Body of pancreas (tissue), 4 donors: ENCODE measurements at places on chromosomes 4 and X. TPM values are rescaled to one million over a fixed set of nuclear protein-coding genes. Genes with fewer than 3 reads are reported as not detected.
A peak's percentile ranks its signal among the peaks of the same experiment; 100 is the strongest.

DNA sequence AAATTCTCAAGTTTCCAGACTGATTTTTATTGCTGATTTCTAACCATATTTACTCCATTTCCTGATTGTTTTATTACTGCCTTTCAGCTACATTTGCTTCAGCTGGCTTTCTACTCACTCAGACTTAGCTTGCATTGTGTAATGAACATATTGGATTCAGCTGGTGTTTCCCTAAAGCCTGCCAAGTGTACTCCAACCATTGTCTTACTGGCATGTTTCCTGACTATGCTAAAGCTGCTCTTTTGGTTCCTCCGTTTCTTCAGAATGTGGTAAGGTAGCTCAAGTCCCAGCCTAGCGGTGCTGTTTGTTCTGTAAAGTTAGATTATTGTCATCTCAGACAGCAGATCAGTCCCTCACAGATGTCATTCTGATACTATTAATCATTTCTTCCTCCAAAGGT lies 53.1 kb upstream of the GLRA2 start:
- DNase-seq, result no peak

Gene TMEM175
- total RNA-seq, result 65.3 TPM

DNA sequence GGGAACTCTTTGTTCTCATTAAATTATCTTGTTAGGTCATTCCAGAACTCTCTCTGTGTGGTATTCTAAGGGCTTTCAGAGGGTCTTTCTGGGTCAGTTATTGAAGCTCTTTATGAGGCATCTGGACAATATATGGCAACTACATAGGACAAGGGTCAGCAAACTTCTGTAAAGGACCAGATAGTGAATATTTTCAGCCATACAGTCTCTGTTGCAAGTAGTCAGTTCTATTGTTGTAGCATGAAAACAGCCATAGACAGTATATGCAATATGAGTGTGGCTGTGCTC lies 35.1 kb downstream of the HADH start:
- no peak for DNase-seq

DNA sequence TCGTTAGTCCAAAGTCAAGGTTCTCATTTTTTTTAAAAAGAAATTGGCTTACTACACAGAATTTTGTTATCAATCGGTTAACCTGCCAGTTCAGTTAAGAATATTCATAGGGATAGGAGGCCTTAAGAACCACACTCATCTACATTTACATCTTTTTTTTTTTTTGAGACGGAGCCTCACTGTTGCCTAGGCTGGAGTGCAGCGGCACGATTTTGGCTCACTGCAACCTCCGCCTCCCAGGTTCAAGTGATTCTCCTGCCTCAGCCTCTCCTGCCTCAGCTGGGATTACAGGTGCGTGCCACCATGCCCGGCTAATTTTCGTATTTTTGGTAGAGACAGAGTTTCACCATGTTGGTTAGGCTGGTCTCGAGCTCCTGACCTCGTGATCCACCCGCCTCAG lies 33.7 kb downstream of the ABCE1 start:
- no peak for DNase-seq

GRCh38 chr4:185235843-185236503 lies 26.6 kb downstream of the SNX25 start:
- peak; percentile 38 for DNase-seq

- DNase-seq, result no peak
These were observed 199.2 kb downstream of the RASL11B start for GRCh38 chr4:53061091-53061850.

Gene FAAH2
- total RNA-seq, result 7.3 TPM

Gene IL13RA2
- not detected for total RNA-seq

DNA sequence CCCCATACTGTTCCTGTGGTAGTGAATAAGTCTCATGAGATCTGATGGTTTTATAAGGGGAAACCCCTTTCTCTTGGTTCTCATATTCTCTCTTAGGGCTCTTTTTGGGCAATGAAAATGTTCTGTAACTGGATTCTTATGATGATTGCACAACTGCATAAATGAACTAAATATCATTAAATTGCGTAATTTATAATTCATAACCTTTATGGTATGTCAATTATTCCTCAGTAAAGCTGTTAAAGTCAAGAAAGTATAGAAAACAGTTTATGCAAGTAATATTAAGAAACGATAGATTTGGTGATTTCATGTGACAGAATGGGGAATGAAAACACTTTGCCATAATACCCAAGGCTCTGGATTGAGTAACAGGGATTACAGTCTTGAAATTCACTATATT lies 33.5 kb upstream of the SPANXD start:
- DNase-seq, result no peak

- DNase-seq, result peak; percentile 22
These were observed 259.6 kb upstream of the GPC4 start for GRCh38 chrX:133674726-133675470.

Gene TREX2
- total RNA-seq, result 1.6 TPM

DNA sequence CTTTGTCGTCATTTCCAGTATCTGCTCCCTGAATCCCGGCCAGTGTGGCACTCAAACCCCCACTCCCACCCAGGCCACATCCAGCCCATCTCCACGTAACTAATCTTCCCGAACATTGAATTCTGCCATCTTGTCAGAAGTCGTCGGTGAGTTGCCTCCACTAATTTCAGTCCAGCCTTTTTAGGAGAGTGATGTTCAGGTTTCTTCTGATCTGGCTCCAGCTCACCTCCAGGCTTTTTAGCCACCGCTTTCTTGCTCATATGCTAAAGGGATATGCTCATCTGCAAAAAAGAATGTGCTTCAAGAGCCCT lies 1.3 kb downstream of the TMEM165 start:
- DNase-seq, result no peak

DNA sequence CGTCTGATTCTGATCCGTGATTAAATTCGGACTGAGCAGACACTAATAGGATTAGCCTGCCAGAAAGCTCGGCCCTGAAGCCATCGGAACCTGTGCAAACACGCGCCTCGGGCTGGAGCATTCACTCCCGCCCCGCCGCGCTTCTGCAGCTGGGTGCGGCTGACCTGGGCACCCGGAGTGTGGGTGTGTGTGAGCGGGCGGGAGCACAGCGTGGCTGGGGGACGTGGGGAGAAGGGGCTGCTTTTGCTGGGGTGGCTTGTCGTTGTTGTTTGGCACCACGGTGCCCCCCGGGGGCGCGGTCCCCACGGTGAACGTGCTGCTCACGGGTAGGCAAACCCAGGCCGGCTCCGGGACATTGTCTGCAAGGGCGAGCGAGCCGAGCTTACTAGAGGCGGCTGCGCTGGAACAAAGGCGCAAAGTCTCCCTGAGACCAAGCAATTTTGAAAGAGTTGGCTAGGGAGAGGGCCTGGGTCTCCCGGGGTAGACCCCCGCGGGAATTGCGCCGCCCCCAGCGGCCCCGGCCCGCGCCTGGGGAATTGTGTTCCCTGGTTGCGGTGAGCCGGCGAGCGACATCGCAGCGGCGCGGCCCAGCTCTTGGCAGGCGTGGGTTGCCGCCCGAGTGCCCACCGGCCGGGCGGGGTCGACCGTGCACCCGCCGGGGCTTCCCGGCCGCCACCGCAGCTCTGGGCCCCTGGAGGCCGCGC lies 1.4 kb downstream of the MAMLD1 start:
- peak; percentile 10 for DNase-seq

Gene ANTXR2
- total RNA-seq, result 16.9 TPM

GRCh38 chrX:10685923-10686595 lies 65.7 kb upstream of the MID1 start:
- no peak for DNase-seq

- no peak for DNase-seq
These were observed 674.8 kb upstream of the INTU start for GRCh38 chr4:126957987-126958386.

GRCh38 chr4:74423104-74423503 lies 21.8 kb upstream of the AREG start:
- DNase-seq, result peak; percentile 16

Gene MAGEB5
- not detected for total RNA-seq

GRCh38 chr4:1041147-1041935 lies 29.9 kb downstream of the FGFRL1 start:
- DNase-seq, result no peak

GRCh38 chr4:34365946-34366345 lies 1878.4 kb downstream of the ARAP2 start:
- DNase-seq, result no peak

- no peak for DNase-seq
These were observed 500.8 kb upstream of the DIAPH2 start for GRCh38 chrX:96183843-96184242.

Gene GLRA3
- not detected for total RNA-seq

DNA sequence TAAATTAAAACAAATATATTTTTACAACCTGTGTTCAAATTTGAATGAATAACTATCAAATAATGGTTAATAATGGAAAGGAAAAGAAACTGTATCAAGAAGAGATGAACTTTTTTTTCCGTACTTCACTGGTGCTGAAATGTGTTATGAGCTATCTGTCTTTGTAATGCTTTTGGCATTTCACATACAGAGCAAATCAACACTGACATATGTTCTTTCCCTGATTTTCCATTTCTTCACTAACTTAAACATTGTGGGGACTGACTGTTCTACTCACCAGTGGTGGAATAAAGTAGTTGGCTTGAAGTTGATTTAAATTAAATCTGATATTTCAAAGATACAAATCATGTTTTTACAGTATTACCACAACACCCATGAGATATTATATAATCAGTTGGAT lies 304.0 kb upstream of the BMP3 start:
- no peak for DNase-seq

- DNase-seq, result no peak
These were observed 7.9 kb downstream of the LIAS start for GRCh38 chr4:39466747-39467146.

- DNase-seq, result no peak
These were observed 148.8 kb upstream of the MID1 start for GRCh38 chrX:10769195-10769594.

Gene NPY2R
- not detected for total RNA-seq

Gene DCUN1D4
- total RNA-seq, result 26.7 TPM

DNA sequence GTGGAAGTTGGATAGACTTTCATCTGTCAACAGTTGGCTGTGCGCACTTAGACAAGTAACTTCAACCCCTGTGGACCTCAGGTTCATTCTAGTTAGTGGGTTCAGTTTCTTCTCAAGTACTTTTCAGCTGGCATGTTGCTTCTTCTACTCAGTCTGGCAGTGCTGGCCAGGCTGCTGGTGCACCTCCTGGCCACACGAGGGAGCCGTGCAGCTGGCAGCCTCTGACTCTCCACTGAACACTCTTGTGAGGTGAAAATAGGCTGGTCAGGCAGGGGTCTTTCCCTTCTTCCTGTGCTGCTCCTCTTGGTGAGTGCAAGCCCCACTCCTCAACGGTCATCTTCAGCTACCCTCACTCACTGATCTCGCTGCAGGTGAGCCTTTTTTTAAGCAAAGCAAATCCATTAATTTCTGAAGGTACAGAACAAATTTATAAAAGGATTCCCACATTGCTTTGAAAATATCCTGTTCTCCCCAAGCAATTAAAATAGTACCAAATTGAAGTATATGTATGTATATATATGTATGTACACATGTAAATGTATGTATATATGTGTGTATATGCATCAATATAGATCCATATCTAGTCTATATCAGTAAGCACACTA lies 30.6 kb downstream of the LONRF3 start:
- DNase-seq, result peak; percentile 34

DNA sequence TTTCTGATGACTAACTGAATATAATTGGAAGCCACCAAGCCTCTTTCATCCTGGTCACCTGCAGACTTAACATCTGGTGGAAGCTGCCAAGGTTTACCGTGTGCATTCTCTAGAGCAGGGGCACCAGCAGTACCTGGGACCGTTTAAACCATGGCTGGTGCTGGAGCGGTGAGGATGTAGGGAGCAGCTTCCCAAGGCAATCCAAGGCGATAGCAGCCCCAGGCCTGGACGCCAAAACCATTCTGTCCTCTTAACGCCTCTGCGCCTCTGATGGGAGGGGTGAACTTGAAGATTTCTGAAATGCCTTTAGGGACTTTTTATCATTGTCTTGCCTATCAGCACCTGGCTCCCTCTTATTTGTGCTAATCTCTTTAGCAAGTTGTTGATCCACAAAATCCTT lies 37.3 kb upstream of the SPANXN2 start:
- no peak for DNase-seq

DNA sequence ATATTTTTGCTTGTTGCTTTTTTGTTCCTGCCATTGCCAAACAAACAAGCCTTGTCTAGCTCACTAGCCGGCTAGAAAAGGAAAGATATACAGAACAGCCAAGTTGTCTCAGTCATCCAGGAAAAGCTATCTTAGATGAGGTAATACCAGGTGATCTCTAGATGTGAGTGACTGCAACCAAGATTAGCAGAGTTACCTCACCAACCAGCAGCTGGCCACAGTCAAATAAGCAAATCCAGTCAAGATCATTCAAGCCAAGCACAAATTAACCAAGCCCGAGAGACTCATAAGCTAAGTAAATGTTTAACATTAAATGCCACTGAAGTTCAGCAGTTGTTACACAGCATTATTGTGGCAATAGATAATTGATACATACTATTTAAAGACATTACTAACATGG lies 108.6 kb downstream of the CENPC start:
- no peak for DNase-seq

DNA sequence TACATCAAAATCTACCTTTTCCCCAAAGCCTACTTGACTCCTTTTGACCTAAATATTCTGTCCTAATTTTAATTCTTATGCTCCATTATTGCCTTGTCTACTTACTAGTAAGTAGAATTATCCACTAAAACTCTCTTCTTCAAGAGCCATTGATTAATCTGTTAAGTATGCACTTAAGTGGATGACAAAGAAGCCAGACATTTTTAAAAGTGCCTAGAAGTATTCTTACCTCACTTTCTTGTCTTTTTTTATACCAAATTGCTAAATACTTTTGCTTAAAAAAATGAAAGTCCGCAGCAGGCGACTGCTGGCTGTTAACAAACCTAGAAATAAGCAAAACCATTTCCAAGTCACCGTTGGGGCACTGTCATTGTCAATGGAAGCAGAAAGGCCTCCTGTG lies 20.1 kb upstream of the FRMPD4 start:
- no peak for DNase-seq

- no peak for DNase-seq
These were observed 8.4 kb upstream of the PLA2G12A start for GRCh38 chr4:109738104-109738872.

DNA sequence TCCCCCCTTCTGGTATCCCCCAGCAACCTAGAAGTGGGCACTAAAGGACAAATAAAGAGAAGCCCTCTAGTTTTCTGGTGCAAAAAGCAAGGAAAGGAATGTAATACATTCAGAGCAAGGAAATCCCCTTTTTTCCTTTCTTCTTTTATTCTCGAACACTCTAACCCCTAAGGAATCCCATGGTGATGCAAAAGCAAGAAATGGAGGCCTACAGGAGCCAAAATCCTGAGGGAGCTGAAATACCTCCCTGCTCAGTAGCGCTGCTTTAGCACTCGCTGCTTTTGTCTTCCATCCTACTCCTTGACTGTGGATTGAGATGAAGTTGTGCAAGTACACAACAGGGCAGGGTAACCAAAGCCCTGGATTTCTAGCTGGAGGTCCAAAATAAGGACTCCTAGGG lies 251.0 kb downstream of the PRDM5 start:
- DNase-seq, result no peak

- no peak for DNase-seq
These were observed at the start of gene PPP4R3C for GRCh38 chrX:27463187-27463586. Gene PPP4R3C (minus strand): TSS chrX:27463341. CDS start chrX:27463296, 45 bp downstream.
